Aorta (tissue), 5 donors: ENCODE measurements at places on chromosomes 6 and 20.

- DNase-seq = no peak
These were observed 218.4 kb downstream of the MAFB start for GRCh38 chr20:40470445-40471260.

GRCh38 chr6:122050242-122050755 lies 349.2 kb upstream of the HSF2 start:
- DNase-seq = no peak

DNA sequence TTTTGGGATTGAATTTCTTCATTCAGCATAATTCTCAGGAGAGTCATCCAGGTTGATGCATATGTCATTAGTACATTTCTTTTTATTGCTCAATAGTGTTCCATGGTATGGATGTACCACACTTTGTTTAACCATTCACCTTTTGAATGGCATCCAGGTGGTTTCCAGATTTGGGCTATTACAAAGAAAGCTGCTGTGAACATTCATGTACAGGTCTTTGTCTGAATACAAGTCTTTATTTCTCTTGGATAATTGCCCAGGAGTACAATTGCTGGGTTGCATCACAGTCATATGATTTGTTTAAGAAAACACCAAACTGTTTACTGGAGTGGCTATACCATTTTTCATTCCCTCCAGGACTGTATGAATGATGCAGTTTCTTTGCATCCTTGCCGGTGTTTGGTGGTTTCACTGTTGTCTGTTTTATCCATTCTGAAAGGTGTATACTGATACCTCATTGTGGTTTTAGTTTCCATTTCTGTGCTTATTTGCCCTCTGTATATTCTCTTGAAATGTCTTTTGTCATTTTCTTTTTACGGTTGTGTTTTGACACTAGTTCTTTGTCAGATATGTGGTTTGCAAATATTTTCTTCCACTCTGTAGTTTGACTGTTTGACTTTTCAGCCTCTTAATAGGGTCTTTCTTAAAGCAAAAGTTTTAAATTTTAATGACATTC lies 8.8 kb downstream of the CDKAL1 start:
- DNase-seq = no peak

- DNase-seq = no peak
These were observed 3.7 kb upstream of the GMDS start for GRCh38 chr6:2249126-2249525.

- no peak for DNase-seq
These were observed 43.8 kb downstream of the RALGAPA2 start for GRCh38 chr20:20668639-20669038.

DNA sequence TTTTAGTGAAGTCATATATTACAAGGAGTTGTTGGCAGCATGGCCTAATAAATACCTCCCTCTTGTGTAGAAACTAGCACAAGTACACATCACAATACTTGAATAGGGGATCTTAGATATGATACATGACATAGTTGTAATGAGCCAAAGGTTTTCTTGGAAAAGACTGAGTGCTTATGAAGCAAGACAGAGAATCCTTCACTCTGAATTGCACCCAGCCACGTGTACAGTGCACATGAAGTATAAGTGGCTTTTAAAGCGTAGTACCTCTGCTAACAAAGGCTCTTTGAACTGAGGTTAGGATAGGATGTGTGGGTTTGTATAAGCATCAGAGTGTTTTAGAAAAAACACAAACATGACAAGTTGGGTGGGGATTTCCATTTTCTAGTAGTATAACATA lies 145.5 kb upstream of the STMND1 start:
- DNase-seq = no peak

DNA sequence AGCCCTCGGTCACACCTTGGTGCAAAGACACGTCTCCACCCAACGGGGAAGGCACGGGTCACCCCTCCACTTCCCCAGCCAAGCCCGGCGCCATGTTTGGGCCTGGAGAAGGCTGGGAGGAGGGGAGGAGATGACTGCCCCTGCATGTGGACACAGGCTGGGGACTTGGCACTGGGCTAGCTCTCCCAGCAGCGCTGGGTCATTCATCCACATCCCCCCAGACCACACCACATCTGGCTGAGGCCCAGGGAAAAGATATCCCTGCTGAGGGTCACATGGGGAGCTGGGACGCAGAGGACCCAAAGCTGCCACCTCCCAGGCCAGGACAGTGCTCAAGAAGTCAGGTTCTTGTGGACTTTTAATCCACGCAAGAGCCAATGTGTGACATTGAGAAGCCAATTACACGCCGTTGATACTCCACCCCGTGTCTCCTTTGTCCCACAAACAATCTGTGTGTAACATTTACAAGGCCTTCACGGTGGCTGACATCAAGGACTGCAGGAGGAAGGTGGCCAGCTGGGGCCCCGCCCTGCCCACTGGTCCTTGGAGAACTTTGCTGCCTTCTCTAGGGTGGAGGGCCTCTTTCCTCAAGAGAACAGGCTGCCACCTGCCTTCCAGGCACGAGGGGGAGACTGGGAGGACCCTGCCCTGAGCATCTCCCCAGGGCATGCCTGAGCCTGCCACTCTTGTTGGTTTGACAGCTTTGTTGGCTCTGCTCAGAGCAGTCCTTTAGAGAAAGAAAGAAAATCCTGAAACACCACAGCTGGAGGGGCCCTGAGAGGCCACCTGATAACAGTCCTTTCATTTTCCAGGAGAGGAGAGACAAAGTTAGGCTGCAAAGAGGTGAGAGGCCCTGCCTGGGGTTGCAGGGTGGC lies 5.3 kb upstream of the IP6K3 start:
- DNase-seq = no peak

DNA sequence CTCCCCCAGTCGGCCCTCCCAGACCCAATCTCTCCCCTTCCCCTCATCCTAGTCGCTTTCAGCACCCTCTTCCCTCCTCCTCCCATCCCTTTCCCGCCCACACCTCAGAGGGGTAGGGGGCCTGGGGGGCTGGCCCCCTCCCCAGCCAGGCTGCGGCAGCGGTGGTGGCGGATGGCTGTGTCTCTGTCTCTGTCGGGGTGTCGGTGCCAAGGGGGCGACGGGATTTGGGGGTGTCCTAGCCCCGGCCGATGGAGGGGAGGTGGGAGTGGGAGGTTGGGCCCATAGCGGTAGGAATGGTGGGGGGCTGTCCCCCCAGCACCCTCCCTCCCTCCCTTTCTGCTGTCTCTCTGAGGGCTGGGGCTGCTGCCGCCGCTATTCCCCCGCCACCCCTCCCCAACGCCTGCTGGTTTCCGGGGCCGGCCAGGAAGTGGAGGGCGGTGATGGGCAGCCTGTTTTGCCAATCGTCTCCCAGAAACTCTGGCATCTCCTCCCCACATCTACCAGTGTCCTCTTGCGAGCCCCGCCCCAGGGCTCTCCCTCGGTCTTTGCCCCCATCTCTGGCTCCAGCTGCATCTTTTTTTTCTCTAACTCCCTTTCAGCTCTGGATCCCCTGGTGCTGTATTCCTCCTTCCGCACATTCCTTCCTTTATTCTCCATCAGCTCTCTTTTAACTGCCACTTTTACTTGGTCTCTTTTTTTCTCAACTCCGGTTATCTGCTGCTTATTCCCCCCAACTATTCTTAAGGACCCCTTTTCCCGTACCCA lies at the start of gene AGPAT1:
TSS of gene AGPAT1 (minus strand) at position 374 of the 765 bp plus-strand sequence. CDS start 4,588 bp downstream, outside the sequence.
- peak; percentile 98 for DNase-seq
